ENCODE measurements at places on chromosomes 6 and 20.

DNA sequence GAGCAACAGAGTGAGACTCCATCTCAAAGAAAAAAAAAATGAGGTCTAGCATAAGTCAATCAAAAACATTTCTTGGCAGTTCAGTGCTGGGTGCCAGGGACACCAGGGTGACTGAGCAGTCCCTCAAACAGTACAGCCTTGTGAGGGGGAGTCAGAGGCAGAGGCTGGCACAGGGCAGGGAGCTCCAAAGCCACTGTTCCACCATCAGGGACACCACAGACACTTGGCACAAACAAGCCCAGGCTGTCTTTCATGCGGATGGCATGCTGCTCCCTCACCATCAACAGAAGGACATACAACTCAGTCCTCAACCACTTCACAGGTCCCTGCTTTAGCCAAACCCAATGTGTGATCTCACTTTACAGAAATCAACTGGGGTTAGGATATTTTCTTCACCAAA lies 36.0 kb upstream of the GRM4 start:
- DNase-seq = no peak

DNA sequence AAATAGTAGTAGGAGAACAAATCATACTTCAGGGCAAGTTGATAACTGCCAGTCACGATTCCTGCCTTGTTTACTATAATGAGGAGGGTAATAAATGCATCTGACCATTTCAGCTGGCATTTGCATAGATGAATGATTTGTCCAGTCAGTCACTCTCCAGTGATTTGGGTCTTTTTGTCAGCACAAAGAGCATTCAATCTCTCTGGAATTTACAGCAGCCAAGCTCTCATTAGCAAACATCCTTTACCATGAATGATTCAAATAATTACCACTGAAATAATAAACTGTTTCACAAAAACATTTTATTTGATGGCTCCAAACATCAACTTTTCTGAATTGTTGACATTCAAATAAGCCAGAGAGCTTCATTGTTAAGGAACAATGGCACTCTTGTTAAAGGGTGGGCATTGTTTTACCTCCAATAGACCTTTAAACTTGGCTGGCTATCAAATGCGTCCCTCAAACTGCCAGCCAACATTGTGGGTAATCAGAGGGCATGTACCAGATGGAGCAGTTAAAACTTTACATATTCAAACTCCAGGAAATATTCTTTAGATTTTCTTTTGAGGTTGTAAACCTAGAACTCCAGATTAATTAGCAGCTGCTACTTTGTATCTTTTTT lies 30.0 kb upstream of the FBXL4 start:
- DNase-seq = no peak

- DNase-seq = no peak
Observed at GRCh38 chr6:170288852-170289179, 2.1 kb downstream of the DLL1 start.

GRCh38 chr6:34020807-34021553 lies 124.9 kb downstream of the GRM4 start:
- DNase-seq = no peak

DNA sequence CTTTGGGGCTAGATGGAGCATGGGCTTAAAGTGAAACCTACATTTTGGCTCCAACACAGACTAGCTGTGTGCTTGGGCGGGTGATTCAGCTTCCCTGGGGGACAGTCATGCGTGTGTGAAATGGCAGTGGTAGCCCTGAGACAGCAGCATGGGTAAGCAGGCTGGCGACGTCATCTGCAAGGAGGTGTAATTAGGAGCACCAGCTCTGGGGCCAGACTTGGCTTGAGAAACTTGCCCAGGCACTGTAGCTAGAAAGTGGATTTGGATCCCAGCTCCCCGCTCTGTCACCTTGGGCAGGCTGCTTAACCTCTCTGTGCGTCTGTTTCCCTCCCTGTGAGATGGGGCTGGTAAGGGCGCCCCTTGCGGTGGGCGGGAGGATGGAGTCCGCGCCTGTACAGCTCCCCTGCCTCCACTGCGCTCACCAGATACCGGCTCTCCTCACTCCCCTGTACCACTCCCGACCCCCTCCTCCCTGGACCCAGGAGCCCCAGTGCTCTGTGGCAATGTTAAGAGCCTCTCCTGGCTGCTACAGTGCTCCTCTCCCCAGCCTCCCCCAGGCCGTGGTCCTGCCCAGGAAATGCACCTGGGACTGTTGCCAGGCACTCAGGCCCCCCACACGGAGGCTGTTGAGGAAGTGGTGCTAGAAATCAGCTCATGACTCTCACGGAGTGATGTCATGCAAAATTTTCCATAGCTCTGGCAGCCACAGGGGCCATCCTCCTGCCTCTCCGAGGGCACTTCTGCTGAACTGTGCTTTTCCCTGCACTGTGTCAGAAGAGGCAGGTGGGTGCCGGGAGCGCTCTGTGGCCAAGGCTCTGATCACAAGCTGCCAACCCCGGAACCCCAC lies 44.6 kb downstream of the SYNJ2 start:
- peak; percentile 82 for DNase-seq

DNA sequence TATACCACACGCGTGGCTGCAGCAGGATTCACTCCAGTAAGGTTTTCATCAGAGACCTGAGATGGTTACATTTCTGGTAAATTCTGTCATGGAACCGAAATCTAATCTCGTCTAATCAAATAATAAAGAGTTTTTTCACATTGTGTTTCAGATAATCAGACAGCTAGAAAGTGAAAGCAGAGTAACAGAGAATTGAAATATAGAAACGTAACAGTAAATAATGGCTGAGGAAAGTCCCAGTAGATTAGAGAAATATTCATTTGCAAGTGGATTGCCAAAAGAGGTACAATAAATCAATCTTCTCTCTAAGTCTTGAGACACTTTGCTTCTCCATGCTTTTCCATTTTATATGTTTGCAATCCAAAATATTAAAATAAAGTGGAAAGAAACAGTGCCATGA lies 42.4 kb downstream of the PKHD1 start:
- DNase-seq = no peak

- DNase-seq = no peak
Observed at GRCh38 chr20:47370850-47371782, 14.6 kb upstream of the ZMYND8 start.

GRCh38 chr6:72959821-72960220 lies 265.5 kb downstream of the KHDC1L start:
- DNase-seq = no peak

- peak; percentile 50 for DNase-seq
Observed at GRCh38 chr6:149129371-149130077, 188.0 kb upstream of the TAB2 start.

DNA sequence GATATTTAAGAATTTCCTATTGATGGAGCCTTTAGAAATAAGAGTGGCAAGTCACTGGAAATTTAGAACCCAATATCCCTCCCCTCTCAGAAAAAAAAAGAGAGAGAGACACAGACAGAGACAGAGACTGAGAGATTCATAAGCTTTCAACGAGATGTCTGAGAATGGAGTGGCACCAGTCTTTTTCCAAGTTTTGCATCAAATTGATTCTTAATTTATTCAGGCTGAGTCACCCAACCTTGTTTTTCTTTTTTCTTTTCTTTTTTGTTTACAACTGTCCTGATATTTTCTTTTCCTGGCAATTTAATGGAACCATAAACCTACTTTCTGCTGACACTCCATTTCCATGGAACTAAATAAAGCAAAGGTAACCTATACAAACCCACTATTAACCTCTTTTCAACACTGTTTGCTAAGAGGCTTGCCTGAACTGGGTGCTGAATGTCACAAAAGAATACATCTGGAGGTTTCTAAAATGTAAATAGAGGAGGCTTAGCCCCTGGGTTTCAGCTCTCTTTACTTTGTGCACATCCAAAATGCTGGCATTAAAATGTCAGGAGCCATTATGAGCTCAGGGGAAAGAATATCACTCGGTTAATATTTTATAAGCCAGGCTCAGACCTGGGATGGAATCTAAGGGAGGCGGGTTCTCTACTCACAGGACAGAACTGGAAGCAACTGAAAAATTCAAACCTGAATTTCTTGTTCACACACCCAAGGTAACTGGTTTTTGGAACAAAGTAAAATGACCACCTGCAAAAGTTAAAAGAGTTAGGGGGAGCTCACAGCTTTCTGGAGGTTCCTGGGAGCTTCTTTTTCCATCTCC lies 100.8 kb downstream of the BFSP1 start:
- no peak for DNase-seq

DNA sequence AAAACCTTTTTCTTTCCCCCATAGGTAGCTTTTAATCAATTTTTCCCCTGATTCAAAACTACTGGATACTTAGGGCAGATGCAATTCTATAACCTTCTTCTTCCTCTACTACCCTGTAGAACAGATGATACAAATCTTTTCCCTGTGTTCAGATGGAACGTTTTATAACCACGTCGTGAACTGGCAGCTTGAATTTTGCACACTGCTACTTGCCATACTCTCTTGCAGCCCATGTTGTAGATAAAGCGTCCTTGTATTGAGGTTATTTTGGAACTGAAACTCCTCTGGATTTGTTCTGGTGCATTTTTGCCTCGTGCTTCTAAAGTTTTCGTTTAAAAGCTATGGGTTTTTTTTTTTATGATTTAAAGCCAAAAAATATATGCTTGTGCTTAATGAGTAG lies 440.2 kb downstream of the RFPL4B start:
- DNase-seq = no peak

- DNase-seq = no peak
Observed at GRCh38 chr20:9566977-9567376, 52.6 kb downstream of the LAMP5 start.

DNA sequence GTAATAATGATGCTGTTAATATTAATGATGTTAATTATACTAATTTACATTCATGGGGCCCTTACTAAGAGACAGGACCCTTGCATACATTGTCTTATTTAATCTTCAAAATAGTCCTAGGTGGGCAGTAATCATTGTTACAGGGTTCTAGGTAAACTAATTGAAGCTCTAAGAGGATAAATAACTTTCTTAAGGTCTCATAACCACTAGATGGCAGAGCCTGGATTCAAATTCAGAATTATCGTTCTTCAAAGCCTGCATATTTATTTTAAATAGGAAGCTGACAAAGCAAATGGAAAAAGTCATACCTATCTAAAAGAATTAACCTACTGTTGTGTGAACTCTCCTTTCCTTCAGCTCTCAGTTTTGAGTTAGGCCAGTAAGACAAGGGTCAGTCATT lies 23.5 kb downstream of the PTCHD4 start:
- DNase-seq = no peak

DNA sequence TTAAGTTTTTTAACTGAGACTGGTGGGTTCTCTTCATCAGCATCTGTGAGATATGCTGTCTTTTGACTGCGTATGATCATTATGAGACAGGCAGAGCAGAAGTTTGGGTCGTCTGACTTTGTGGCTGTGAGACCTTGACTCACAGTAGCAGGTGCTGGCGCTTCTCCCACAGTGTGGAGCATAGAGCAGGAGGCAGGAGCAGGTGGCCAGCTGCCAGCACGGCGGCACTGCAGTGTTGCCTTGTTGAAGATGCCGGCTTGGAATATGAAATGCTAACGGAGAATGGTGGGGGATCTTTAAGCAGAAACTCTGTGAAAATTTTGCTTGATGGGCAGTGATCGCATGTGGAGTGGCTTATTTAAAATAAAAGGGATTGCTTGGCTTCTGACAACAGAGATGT lies 105.0 kb downstream of the TIAM2 start:
- DNase-seq = no peak

GRCh38 chr6:109008054-109008453 lies 86.6 kb downstream of the SESN1 start:
- DNase-seq = no peak

DNA sequence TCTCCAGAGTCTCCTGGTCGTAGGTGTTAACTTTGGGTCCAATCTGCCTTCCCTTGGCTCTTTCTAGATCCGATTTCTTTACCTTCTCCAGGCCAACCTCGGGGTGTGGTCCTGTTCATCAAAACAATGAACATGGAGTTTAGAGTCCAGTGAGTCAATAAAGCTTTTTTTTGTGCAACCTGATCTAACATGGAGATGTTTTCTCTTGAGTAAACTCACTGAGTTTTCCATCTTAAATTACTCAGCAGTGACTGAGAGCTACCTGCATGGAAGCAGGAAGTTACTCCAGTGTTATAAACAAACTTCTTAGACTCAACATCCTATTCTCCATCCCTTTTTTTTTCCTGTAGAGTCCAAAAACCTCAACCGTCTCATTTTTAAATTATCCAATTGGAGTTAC lies 14.9 kb upstream of the SLC22A1 start:
- DNase-seq = no peak

- no peak for DNase-seq
Observed at GRCh38 chr6:94357381-94357980, 938.1 kb upstream of the EPHA7 start.

DNA sequence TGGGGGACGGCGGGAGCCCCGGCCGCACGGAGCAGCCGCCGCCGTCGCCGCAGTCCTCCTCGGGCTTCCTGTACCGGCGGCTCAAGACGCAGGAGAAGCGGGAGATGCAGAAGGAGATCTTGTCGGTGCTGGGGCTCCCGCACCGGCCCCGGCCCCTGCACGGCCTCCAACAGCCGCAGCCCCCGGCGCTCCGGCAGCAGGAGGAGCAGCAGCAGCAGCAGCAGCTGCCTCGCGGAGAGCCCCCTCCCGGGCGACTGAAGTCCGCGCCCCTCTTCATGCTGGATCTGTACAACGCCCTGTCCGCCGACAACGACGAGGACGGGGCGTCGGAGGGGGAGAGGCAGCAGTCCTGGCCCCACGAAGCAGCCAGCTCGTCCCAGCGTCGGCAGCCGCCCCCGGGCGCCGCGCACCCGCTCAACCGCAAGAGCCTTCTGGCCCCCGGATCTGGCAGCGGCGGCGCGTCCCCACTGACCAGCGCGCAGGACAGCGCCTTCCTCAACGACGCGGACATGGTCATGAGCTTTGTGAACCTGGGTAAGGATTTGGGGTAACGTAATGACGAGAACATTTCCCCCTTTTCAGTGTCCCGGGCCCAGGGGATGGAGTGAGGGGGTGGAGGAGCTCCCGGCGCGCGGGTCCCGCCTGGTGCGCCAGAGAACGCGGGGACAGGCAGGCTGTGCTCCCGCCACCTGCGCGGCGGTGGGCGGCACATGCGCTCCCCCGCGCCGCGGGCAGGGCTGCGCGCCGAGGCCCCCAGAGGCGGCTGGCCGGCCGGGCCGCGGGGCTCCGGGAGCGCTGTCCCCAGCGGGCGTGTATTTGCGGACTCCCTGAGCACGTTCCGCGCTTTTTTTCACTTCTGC lies 1.4 kb downstream of the BMP6 start:
- DNase-seq = no peak

GRCh38 chr6:100988391-100988984 lies 107.4 kb upstream of the ASCC3 start:
- no peak for DNase-seq

GRCh38 chr6:90178384-90178855 lies 118.2 kb downstream of the BACH2 start:
- DNase-seq = no peak

DNA sequence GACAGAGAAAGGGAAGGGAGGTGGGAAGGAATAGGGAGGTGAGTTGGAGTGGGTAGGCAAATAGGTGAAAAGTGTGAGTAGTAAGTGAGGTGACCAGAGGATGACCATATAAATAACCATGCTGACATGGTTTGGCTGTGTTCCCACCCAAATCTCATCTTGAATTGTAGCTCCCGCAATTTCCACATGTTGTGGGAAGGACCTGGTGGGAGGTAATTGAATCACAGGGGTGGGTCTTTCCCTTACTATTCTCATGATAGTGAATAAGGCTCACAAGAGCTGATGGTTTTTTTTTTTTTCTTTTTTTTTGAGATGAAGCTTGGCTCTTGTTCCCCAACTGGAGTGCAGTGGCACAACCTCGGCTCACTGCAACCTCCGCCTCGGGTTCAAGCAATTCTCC lies 21.5 kb upstream of the SMIM13 start:
- no peak for DNase-seq

- no peak for DNase-seq
Observed at GRCh38 chr6:6556161-6556737, 32.3 kb upstream of the LY86 start.
